ENCODE measurements at places on chromosomes 3 and 15.

- no peak for DNase-seq
Observed at GRCh38 chr15:59243622-59244021, 37.0 kb downstream of the LDHAL6B start.

DNA sequence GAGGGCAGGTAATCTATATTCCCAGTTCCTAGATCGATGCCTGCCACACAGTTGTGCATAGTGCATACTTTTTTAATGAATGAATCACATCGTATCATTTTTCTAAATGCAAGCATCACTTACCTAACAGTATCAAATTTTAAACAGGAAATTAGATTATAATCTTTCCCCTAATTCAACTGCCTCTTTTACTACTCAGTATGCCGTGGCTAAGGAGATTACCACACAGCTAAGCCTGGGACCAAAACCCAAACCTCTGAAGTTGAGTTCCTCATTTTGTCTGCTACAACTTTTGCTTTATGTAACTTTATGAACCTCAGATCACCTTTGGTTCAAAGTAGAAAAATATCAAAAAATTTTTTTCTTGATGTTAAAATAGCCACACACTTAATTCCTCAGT lies 53.2 kb upstream of the FNDC3B start:
- DNase-seq: no peak

- DNase-seq: no peak
Observed at GRCh38 chr3:188370081-188370830, 216.3 kb downstream of the LPP start.

DNA sequence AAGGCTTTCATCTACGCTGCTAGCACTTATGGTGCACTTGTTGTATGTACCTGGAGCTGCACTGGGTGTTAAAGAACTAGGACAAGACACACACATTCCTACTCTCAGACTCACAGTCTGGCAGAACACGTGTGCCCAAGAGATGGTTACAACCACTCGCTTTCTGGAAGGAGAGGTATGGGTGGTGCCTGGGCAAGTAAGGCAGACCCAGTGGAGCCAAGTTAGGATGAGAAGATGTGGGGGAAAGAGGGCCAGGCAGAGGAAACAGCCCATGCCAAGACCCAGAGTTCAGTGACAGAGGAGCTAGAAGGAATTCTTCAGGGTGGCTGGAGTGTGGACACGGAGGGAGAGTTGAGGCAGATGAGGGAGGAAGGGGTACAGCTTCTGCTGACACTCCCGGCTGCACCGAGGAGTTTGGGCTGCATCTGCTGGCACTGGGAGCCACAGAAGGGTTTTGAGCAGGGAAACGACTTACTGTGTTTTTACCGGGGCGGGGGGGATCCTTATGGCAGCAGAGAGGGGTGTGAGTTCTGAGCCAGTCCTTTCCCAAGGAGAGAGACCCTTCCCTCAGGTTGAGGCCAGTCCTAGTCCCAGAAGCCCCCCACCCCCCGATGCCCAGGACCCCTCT lies 59.0 kb downstream of the GRIP2 start:
- no peak for DNase-seq

- DNase-seq: no peak
Observed at GRCh38 chr3:37015642-37016041, 22.3 kb downstream of the MLH1 start.

DNA sequence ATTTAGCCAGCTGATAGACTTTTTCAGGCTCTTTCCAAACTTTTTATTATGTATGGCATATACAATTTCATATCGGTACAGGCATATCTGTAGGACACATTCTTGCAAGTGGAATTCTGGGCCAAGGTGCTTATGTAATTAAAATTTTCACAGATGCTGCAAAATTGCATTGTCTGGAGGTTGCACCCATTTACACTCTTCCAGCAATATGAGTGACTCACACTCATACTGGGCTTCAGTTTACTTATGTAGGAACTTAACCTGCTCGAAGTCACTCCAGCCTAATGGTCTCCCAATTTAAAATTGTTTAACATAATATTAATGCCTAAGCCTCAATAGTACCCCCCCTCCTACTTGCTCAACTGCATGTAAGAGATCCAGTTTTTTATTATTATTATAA lies 11.2 kb upstream of the SEC62 start:
- DNase-seq: no peak

DNA sequence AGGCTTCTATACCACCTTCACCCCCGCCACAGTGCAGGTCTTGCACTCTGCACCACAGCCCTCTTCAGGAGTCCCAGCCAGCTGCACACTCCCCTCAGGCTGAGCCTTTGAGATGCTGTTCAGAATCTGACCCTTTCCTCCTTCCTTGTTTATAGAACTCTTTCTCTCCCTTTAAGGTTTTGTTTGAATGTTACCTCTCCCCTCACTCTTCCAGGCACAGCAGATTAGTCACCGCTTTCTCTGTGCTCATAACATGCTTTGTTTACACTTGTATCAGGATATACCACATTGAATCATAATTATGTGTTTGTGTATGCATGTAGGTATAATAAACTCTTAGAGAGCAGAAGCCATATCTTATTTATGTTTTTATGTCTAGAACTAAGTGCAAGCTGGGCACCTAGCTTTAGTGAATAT lies 168.4 kb upstream of the BCL6 start:
- DNase-seq: no peak

DNA sequence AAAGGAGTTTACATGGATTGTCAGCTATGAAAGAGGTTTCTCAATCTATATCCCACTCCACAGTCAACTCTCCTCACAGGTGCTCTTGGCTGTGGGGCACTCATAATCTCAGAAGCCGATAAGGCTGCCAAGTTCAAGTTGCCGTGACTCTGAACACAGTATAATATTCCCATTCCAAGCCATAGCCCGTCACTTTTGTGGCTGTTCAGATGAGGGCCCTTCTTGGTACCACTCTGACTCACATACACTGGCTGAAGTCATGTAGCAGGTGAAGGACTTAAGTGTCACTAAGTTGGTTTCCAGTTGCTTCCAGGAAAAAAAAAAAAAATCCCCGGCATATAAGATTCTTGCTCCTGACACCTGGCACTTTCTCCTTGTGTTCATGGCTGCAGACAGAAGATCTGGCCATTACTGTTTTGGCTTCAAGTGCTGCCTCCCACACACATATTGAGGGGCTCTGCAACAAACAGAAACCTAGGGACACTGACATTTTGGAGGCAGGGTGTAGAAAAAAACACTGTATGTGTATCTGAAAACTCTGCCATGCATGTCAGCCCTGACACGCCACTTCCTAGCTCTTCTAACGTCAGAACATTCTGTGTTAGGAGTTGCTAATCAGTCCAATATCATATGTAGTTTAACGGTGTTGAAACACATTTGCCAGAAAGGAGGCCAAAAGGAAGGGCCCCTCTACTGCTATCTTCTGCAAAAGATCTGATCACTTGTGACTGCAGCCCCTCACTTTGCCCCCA lies 170.2 kb upstream of the ICE2 start:
- DNase-seq: no peak

- DNase-seq: no peak
Observed at GRCh38 chr3:65502526-65502925, 536.2 kb downstream of the MAGI1 start.

DNA sequence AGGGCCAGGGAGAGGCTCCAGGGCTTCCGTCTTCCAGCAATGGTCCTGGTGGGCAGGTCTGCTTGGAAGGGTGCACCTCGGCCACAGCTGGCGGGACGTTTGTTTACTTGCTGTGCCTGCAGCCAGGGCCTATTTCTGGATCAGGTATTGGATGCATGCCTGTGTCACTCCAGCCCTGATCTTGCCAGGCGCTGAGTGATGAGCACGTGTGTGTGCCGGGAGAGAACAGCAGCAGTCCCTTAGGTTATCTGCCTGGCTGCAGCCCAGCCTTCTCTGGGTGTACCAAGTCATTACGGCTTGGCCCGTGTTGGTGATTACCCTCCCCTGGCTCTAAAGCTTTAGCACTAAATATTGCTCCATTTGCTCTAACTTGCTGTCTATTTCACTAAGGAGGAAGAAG lies 14.9 kb downstream of the CCDC32 start:
- no peak for DNase-seq

- no peak for DNase-seq
Observed at GRCh38 chr3:63582943-63583500, 69.5 kb upstream of the SNTN start.

GRCh38 chr3:181253796-181254195 lies 264.3 kb upstream of the DNAJC19 start:
- no peak for DNase-seq

DNA sequence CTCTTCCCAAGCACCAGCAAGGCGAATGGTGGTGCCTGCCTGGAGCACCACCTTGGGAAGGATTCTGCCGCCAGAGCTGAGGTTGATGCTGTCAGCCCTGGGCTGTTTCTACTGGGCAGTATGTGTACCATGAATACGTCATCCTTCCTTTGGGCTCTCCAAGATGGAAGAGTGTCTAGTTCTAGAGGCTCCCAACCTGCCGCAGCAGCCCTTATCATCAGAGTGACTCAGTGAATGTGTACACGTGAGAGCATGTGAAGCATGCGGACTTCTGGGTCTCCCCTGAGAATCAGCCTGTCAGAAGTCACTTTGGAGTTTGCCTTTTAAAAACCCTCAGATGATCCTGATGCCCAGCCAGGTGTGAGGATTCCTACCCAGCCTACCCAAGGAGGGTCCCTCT lies 20.9 kb downstream of the PLA2G4D start:
- no peak for DNase-seq

DNA sequence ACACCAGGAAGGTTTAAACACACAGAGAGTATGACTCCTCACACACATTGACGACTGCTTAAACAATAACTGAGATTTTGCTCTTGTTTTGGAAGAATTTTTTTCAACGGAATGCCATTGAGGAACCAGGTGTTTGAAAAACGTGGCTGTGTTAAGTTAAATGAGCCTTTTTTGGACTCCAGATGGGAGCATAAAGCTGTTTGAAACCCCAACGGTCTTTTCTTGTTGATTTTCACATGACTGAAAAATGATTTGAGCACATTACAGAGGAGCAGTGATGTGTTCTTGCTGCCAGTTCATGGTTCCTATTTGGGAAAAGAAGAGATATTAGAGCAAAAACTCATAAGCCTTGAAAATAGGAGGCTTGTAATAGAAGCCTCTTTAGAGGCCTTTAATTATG lies 97.8 kb upstream of the SELENOK start:
- no peak for DNase-seq

DNA sequence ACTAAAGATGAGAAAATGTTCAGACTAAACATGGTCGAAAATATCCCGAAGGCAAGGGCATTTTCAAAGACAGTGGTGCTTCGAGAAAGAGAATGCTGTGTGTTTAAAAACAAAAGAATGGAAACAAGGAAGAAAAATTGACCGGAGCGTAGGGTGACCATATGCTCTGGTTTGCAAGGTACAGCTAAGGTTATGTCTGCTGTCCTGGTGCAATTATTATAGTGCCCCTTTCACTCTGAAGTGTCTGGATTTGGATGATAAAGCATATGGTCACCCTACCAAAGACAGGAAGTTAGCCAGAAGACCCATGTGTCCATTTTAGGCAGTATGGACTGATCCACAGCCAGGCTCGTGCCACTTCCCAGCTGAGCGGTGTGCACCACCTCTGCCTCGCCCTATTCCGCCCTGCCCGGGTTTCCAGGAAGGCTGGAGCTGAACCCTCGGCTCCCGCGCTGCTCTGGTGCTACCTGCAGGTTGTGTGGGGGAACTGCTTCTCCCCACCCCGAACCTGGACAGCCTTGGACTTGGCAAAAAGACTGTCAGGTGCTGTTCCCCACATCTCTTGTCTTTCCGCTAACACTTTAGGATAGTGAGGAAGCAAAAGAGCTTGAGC lies 25.2 kb downstream of the GOLGA6D start:
- no peak for DNase-seq

DNA sequence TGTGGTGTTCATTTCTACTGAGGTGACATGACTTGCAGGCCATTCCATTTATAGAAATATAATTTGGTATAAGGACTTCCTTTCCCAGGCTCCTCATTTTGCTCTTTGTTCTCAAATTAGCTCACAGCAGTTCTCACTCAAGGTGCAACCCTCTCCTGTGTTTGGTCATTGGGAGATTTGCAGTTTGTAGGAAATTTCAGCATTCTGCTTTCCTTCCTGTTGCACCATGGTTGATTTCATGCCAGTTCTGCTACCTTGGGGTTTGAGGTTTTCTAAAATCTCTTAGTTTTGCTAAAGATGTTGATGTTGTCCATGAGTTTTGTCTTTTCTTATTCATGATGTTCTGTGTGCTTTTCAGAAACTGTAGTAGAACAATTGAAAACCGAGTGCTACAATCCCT lies 65.7 kb upstream of the PROK2 start:
- no peak for DNase-seq

GRCh38 chr3:67106874-67107273 lies 108.8 kb downstream of the KBTBD8 start:
- DNase-seq: no peak

GRCh38 chr15:60479361-60480110 lies 594 bp upstream of the ICE2 start:
- no peak for DNase-seq

DNA sequence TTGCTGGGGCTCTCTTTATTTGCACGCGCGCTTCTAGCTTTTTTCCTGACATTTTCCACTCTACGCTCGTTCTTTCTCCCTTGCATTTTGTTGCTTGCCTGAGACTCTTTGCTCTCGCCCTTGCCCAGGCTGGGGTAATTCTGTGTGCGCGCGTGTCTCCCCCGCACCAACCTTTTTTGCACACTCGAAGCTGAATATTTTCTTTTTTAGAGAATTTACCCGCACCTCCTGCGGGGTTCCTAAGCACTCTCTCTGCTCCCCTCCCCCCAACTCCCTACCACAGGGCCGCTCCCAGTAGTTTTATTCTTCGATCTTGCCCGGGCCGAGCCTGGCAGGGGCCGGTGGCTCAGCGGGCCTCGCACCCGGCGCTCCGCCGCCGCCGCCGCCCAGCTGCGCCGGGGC lies 732 bp downstream of the FAM43A start:
- no peak for DNase-seq

GRCh38 chr3:188830893-188831292 lies 340.9 kb upstream of the TPRG1 start:
- DNase-seq: no peak

GRCh38 chr3:77328690-77329089 lies 288.8 kb downstream of the ROBO2 start:
- no peak for DNase-seq

DNA sequence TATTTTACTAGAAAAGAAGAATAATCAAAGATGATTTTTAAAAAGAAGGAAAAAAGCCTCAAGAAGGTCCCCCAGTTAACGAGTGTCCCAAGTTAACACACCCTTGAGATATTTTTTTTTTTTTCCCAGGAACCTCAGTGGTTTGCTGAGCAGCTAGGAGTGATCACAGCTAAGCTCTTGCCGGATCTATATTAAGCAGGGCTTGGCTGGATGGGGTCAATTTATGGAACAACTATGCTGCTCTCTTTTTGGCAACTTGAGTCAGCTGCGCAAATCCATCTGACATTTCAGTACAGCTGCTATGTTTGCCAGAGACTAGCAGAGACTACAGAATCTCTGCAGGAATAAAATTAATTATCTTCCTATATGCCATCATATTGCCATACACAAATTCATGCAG lies at the start of gene LMOD3:
LMOD3 (minus strand) TSS at position 193 of the 400 bp plus-strand sequence. CDS start 209 bp downstream, outside the sequence.
- no peak for DNase-seq

GRCh38 chr3:23830869-23831484 lies 25.2 kb downstream of the UBE2E1 start:
- DNase-seq: no peak

All from NCI-H1048 (cell line).